ENCODE measurements at places on chromosomes 3 and 15.

DNA sequence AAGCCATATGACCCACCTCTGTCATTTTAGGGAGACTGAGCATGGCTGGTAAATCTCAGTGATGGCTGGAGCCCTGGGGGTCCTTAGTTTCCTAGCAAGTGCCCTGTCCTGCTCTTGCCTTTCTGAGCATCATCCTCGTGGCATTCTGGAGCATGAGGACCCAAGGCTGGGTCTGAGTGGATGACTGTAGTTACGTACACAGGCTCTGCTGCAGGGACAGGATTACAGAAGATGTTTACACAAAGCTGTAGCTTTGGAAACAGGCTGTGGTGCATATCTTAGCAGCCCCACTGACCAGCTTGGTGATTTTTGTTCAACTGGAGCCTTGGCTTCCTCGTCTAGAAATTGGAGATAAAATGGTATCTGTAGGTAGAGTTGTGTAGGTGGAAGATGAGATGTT lies 272.9 kb upstream of the CTDSPL start:
- DNase-seq, result no peak

GRCh38 chr15:45179221-45179985 lies 8.4 kb downstream of the SHF start:
- DNase-seq, result peak; percentile 55

- no peak for DNase-seq
These were observed 20.6 kb downstream of the GRM2 start for GRCh38 chr3:51727500-51727899.

GRCh38 chr3:132661101-132661500 lies 972 bp downstream of the UBA5 start:
- peak; percentile 38 for DNase-seq

DNA sequence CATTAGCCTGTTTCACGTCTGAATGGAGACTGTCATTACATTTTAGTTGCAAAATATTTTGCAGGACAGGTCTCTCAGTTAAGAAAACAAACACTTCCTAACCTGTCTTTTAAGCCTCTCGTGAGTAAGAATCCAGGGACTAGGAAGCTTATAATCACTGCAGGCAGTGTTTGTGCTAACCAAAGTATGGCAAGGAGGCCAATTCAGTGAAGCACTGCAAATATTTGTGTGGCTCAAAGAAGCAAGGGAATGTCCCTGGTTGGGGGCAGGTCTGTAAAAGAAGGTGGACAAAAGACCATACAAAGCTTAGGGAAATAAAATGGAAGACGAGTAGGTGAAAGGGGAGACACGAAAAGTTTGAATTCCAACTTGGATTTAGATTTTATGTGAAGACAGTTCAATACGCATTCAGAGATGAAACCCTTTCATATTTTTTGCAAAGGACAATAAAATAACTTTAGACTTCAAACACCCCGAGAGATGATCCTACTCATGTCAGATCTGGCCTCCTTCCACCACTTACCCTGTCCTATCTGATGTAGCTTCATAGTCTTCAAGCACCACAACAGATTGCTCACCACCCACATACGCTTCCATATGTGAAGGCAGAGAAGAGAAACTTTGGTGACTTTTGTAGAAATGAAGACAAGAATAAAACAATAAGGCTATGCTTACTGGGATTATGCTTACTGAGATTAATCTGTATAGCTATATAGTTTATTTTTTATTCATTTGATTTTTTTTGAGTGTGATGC lies 240.9 kb downstream of the TUSC7 start:
- DNase-seq, result no peak

GRCh38 chr15:96347181-96348111 lies 16.9 kb downstream of the NR2F2 start:
- DNase-seq, result no peak

- peak; percentile 14 for DNase-seq
These were observed 141.3 kb downstream of the ADAM10 start for GRCh38 chr15:58608129-58608590.

- no peak for DNase-seq
These were observed 598.2 kb downstream of the NAALADL2 start for GRCh38 chr3:175457301-175457700.

GRCh38 chr3:183159333-183159732 lies 3.2 kb downstream of the LAMP3 start:
- DNase-seq, result peak; percentile 33

DNA sequence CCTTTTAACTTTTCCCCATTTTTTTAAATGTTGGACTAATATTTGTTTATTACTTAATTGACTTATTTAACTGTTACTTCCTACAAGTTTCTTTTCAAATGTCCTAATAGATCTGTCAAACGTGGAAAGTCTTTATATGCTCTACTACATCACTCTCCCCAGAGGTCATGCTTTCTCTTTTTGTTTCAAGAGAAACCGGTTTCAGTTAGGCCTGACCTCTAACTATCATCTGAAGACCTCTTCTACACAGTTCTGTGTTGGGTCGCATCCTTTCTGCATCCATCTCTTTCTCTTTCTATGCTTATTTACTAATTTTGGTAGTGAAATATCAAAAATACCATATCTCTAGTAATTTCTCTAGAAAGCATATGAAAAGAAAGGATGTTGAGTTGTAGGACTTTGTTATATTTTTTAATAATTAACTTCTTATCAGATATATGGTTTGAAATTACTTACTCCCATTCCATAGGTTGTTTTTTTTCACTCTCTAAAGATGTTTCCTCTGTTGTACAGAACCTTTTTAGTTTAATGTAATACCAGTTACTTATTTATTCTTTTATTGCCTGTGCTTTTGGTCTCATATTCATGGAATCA lies 781.2 kb upstream of the ARPP21 start:
- no peak for DNase-seq

DNA sequence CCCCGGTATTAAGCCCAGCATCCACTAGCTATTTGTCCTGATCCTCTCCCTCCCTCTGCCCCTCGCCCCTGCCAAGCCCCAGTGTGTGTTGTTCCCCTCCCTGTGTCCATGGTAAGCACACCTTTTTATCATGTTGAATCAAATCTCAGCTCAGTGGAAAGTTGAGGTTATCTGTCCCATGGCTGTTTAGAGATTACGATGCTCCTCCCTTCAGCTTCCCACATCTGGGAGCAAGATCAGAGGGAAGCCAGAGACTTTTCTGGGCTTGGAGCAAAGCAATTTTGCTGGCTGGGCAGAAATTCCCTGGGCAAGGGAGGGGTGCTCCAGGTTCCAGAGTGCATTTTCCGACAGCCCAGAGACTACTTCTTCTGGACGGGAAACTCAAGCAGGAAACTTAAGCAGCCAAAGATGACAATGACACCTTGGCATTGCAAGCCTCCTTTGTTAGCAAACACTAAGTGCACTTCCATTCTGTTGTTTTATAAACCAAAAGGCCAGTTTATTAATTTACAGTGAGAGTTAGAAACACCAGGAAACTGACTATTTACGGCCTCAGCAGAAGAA lies 104.5 kb downstream of the MESD start:
- no peak for DNase-seq

DNA sequence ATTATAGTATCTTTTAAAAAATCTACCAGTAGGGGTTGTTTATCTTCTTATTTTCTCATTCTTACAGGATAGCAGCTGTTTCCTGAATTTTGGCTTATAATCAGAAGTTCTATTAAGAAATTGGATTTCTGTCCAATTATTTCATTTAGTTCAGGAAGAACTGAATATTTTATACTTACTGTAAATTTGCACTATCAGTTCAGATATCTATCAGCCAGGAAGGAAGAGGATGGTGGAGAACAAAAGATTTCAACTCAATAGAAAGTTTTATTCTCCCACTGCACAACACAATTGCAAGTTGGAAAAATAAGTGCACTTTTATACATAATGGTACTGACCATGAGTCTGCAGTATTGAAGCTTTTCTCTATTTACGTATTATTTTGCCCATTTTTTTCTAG lies 400.9 kb downstream of the PLOD2 start:
- no peak for DNase-seq

- DNase-seq, result peak; percentile 77
These were observed 20.2 kb upstream of the DIPK2A start for GRCh38 chr3:143951351-143951971.

GRCh38 chr3:71064291-71064955 lies 519.1 kb downstream of the FOXP1 start:
- DNase-seq, result peak; percentile 63

DNA sequence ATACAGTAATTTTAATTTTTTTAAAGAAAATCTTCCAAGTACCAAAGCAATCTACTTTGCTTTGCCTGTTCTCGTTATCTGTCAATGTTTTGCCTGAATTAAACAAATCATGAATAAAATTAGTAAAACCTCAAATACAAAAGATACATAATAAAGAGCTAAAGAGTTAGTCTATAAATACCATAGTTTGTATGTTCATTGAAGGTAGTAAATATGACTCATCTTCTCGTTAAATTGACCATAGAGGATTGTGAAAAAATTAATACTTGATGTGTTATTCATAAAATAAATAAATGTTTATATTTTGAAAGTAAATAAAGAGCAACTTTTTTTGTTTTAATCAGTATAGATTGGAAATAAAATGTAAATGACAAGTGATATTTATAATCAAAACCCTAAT lies 246.5 kb upstream of the PLSCR5 start:
- DNase-seq, result no peak
